Pons (tissue), 1 donor: ENCODE measurements at places on chromosomes 1 and 21.

DNA sequence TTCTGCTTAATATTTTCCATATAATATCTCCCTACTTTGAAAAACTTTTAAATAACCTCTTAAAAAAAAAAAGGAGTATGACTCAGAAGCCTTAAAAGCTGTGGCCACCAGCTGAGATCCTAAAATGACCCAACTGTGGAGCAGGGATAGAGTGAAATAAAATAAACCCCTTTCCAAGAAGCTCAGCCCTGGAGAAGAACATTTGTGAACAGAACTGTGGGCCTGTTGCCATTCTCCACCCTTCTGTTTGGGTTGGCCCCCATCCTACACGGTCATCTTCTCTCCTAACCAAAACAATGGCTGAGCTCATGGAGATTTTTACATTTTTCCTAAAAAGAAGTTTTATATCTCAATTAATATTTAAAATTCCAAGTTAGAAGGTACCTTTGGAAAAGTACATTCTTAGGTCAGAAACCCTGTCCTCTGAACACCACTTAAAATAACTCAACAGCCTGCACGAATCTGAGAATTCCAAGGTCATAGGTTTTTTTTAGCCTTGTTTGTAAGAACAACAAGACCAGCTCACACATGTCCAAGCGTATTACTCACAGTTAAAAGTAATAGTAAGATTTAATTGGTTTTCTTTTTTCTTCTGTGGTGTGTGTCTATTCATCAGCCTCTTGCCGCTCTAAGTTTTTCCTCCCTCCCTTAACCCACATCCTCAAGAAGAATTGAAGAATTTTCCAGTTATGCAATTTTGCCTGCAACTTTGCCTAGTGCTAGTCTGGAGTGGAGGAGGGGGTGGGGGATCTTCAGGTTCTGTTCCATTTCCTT is 107.7 kb upstream of the ERRFI1 start:
- no peak for DNase-seq

DNA sequence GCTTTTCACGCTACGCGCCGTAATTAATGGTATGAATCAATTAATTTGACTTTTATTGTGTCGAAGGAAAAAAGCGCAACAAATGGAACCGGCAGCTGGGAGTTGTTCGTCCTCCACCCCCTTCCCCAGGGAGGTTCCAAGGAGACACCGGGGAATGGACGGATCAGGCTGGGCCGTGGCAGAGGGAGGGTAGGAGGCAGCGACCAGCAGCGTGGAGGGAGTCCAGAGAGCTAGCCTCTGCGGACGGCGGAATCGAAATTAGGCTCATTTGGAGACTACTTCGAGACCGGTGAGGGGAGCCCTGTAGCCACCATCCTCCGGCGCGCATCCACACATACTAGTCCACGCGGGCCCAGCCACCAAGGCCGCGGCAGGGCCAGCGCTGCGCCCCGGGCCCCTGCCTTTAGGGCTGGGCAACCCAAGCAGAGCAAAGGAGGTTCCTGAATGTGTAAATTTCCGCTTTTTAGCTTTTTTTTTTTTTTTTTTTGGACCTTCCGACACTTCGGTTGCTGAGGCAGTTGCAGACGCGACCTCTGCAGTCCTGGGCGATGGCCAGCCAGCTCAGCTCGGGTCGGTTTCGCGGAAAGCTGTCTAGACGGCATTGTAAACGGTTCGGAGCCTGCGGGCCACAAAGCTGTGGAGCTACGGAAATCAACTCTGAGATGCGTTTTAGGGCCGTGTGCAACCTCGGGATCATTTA is 2.2 kb upstream of the FOXD3 start:
- DNase-seq: no peak

GRCh38 chr1:190849346-190849745 is 371.7 kb upstream of the BRINP3 start:
- no peak for DNase-seq

GRCh38 chr1:17277511-17278159 is 28.7 kb downstream of the PADI3 start:
- no peak for DNase-seq

- DNase-seq: no peak
These were observed 134.6 kb downstream of the HUNK start for GRCh38 chr21:32007456-32007855.
